ENCODE measurements at places on chromosomes 1 and 21.

DNA sequence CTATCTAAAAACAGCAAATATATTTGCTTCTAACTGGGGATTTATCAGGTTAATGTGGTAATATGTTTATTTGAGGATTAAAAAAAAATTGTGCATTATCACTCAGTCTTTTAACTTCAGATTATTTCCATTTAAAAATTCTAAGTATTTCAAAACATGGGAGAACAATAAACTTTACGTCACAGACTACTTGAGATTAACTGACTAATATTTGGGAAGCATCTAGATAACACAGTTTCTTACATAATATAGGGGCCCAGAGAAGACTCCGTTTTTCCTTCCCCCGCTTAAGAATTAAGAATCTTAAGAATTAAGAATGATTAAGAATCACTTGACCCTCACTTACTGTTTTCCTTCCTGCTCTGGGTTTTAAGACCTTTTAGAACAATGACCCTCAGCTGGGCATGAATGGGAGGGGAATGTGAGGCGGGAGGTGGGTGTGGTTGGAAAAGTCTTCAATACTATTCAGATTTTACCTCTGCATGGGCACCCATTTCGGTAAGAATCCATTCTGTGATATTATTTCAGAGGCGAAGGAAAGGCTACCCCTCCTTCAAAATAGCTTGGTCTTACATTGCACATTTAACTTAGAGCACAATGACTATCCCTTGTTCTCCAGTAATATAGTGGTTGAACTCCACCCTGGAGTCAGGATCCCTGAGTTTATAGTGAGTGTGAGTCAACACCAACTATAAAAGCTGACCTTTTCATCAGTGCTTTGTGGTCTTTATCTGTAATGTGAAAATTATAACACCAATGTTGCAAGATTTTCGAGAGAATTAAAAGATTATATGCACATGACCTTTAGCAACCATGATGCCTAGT, 821.3 kb downstream of the USP25 start:
- no peak for DNase-seq

DNA sequence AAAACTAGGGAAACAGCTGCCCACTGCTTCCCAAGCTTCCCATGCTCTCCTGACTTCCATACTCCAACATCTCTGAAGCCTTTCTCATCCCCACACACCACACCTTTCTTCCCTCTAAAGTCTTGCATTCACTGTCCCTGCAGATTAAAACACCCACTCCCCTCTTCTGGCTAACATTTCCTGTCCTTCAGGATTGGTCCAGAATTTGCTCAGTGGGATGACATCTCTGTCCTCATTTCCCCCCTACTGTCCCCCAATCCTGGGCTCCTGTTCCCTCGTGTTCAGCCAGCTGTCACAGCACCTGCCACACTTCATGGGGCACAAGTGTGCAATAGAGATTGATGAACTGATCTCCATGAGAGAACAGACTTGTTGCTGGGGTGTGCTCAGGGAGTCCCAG, 82.7 kb downstream of the KCND3 start:
- no peak for DNase-seq

- no peak for DNase-seq
These were observed 307.1 kb downstream of the PAPPA2 start for GRCh38 chr1:176770066-176770465.

DNA sequence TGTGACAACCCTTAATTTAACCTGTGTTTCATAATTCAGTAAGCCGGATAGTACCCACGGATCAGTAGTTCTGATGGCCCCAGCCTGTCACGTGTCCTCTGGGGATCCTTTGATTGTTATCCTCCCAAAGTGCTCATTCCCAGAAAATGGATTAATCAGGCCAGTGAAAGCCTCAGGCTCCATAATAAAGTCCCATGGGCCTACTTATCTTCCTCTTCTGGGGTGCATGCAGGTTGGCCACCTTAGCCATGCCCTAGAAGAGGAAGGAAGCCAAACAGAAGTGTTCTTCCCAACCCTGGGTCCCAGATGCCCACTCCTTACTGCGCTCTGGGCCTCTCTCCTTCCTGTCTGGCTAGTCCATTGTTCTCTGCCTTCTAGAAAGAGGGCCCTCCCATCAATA, 146.1 kb downstream of the EDEM3 start:
- no peak for DNase-seq

GRCh38 chr1:156959414-156959813, 39.0 kb downstream of the LRRC71 start:
- no peak for DNase-seq

- no peak for DNase-seq
These were observed 125.2 kb upstream of the GALNT2 start for GRCh38 chr1:229941831-229942230.

All from retina (tissue), 1 donor.